ENCODE measurements at places on chromosomes 13 and 19.

GRCh38 chr13:50320271-50320862 lies 305.1 kb downstream of the KCNRG start:
- DNase-seq = no peak

DNA sequence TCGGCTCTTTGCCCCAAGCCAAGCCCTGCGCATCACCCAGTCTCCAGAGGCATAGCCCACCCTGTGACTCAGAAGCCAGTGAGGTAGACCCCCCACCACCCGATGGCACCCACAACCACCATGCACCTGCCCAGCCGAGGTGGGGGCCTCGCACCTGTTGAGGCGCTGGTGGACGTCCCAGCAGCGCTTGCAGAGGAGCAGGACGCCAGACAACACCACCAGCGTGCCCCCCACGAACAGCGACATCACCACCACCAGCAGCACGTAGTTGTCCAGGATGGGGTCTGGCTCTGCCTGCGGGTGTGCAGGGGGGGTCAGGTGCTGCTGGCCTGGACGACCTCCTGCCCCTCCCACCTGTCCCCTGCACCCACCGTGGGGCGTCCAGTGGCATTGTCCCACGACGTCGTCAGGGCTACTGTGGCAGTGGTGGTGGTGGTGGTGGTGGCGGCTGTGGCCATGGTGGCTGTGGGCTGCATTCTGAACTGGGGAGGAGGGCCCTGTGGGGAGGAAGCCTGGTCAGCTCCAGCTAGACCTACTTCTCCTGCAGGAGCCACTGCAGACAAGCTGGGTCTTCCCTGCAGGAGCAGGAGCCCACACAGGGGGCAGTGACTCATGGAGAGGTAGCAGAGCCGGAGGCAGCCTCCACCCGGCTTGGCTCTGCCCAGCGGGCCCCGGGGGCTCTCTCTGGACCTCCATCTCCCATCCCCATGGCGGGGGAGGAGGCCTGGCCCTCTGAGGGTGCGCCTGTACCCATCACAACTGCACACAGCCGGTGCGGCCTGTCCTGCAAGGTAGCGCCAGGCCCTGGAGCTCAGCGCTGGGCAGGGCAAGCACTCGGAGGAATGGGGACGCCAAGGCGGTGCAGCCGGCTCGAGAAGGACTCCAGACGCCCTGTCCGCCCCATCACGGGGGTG lies 1.9 kb downstream of the CBARP start:
- DNase-seq = no peak

GRCh38 chr13:112062571-112063570 lies 4.1 kb upstream of the SOX1 start:
- DNase-seq = no peak

- no peak for DNase-seq
These were observed 38.4 kb downstream of the PCDH8 start for GRCh38 chr13:52810011-52810410.

DNA sequence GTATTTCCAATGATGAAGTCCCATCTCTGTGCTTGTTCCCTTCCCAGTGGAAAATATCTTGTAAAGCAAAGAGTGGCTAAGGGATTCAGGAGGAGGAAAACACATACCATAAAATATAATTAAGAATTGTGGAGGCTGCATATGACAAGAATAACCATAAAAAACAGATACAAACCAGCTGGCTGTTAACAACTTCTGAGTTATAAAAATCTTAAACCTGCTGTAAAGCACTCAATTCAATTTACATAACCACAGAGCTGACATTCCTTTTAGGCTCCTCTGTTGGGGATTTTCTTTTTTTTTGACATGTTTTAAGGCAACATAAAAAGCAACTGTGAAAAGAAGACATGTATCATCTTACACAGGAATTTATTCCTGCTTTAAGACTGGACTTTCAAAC lies 207.6 kb downstream of the DACH1 start:
- no peak for DNase-seq

DNA sequence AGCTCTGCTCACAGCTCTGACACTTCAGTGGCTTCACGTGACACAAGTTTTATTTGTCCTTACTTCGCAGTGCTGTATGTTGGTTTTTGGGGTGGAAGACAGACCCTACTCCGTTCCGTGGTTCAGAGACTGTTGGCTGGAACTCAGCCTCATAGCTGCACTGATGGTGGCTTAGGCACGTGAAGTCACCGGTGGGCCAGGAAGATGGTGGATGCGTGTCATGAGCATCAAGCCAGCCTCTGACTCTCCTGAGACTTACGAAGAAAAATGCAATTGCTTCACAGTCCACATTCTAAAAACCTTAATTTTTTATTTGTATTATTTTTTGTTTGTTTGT lies 161.4 kb upstream of the SOX1 start:
- no peak for DNase-seq

DNA sequence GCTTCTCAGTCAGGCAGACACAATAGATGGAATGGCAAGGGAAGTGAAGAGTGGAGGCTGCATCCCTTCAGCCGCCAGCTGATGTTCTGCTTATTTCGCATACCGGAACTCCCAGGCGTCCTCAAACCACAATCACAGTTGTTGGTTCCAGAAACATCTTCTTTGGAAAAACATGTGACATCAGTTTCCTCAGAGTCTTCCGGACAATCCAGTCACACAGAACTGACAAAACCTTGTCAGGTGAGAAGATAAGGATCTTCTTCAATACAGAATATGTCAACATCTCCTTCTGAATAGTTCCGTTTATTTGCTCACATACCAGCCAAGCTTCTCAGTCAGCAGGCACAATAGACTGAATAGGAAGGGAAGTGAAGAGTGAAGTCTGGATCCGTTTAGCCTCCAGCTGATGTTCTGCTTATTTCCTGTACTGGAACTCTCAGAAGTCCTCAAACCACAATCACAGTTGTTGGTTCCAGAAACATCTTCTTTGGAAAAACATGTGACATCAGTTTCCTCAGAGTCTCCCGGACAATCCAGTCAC lies 45.1 kb upstream of the CEACAM21 start:
- no peak for DNase-seq

GRCh38 chr19:54266133-54266532 lies 9.1 kb upstream of the LILRB5 start:
- peak; percentile 28 for DNase-seq

DNA sequence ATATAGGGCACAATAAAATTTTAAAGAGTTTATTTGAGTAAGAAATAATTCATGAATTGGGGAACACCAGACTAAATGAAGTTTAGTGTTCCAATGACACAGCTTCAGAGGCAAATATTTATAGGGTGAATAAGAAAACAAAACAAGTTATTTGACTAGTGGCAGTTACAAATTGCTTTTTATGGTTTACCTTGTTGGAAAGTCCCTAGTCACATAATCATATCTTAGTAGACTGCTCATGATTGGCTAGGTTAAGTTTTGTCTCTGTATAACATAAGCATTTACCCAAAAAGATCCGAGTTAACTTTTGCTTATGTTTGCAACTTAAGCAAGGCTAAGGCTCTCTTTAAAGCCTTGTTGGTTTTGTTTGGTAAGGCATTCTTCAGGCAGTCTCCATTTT lies 224.7 kb upstream of the MIR17HG start:
- DNase-seq = no peak

DNA sequence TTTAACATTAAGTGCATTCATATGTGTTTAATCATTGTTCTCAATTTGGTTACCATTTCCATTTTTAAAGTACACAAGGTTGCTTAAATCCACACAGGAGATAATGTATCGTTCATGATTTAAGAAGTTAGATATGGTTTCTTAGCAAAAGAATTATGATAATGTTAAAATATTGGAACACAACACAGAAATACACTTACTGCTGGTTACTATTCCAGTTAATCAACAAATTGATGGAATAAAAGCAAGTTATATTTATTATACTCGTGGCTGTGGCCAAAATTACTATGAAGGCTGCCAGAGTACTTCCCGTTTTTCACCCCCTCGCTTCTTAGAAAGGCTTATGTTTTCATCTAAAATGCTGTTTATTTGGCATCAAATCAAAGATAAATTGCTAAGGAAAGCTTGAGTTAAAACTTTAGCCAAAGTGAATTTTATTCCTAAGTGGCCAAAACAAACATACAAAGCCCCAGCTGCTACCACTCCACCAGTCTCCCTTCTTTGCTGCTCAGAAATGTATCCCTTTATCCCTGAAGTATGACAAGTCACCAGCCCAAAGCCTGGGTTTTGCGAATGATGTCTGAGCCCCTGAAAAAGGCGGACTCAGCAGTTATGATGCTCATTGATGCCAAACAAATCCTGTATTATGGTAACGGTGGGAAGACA lies 27.7 kb downstream of the LCP1 start:
- DNase-seq = no peak

GRCh38 chr19:55441692-55442321 lies 1.3 kb downstream of the SHISA7 start:
- DNase-seq = peak; percentile 58

GRCh38 chr19:15445807-15446376 lies 3.9 kb downstream of the WIZ start:
- DNase-seq = no peak

DNA sequence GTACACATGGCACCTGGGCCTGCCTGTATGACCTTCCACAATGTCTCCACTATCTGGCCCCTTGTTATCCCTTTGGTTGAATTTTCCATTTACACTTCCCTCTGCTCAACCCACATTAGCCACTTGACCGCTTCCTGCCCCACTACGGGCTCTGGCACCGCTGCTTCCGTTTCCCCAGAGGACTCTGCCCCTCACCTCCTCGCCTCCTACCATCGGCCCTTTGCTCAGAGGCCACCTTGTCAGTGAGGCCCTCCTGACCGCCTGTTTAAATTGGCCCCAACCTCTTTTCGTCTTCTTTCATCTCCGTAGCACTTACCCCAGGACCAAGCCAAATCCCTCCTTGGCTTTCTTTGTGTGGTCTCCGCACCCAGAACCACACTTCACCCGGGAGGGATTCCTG lies 47.4 kb downstream of the SOX1 start:
- DNase-seq = no peak

- DNase-seq = peak; percentile 3
These were observed 232.0 kb downstream of the B3GLCT start for GRCh38 chr13:31431722-31432137.

DNA sequence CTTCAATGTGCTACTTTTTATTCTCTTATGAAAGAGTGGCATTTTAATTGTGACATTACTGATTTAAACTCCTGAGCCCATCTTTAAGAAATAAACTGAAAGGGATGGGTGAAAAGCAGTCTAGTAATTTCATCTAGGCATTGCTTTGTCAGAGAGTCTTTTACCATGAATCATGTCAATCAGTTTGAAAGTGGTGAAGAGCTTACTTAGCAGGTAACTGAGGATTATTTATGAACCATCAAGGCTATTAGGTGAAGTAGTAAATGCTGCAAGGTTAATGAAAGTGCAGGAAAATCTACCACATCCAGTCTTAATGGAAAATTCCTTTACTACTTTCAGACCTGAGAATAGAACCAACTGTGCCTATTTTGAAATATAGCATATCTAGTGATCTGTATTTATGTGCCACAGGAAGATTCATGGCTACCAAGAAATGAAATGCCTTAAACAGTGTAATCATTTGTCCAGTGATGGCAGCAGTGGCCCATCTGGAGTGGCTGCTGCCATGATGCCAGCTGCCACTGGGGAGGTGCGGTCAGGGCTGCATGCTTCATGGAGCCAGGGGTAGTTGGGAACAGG lies 368.9 kb downstream of the SLITRK6 start:
- DNase-seq = no peak

GRCh38 chr13:99265162-99265800 lies 7.1 kb upstream of the GPR18 start:
- DNase-seq = no peak

- DNase-seq = no peak
These were observed 25.8 kb upstream of the TMEM255B start for GRCh38 chr13:113732961-113733950.

GRCh38 chr19:2607712-2608601 lies 94.5 kb downstream of the GNG7 start:
- DNase-seq = no peak

GRCh38 chr13:83941701-83942335 lies 59.5 kb upstream of the SLITRK1 start:
- no peak for DNase-seq

GRCh38 chr13:25686831-25687470 lies 315.2 kb downstream of the ATP8A2 start:
- DNase-seq = peak; percentile 50

- DNase-seq = no peak
These were observed 2284.7 kb upstream of the PCDH20 start for GRCh38 chr13:63700350-63700749.

GRCh38 chr13:79870123-79870522 lies 389.2 kb downstream of the NDFIP2 start:
- DNase-seq = no peak

- DNase-seq = no peak
These were observed 58.7 kb upstream of the NBEA start for GRCh38 chr13:34883396-34883795.

DNA sequence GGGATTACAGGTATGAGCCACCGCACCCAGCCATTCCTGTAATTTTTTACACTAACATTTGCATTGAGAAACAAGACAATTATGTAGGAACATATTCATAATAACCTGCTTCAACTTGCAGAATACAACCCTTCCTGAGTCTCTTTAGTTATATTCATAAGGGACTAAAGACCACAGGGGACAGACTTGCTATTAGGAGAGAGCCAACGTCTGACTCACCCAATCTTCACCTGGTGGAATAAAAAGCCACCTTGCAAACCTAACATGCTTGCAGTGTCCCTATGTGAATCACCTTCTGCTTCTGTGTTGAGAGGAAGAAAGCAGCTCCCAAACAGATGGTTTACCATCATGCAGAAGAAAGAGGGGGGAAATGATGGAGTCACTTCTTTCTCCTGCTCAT lies 456.1 kb downstream of the PCDH9 start:
- no peak for DNase-seq

DNA sequence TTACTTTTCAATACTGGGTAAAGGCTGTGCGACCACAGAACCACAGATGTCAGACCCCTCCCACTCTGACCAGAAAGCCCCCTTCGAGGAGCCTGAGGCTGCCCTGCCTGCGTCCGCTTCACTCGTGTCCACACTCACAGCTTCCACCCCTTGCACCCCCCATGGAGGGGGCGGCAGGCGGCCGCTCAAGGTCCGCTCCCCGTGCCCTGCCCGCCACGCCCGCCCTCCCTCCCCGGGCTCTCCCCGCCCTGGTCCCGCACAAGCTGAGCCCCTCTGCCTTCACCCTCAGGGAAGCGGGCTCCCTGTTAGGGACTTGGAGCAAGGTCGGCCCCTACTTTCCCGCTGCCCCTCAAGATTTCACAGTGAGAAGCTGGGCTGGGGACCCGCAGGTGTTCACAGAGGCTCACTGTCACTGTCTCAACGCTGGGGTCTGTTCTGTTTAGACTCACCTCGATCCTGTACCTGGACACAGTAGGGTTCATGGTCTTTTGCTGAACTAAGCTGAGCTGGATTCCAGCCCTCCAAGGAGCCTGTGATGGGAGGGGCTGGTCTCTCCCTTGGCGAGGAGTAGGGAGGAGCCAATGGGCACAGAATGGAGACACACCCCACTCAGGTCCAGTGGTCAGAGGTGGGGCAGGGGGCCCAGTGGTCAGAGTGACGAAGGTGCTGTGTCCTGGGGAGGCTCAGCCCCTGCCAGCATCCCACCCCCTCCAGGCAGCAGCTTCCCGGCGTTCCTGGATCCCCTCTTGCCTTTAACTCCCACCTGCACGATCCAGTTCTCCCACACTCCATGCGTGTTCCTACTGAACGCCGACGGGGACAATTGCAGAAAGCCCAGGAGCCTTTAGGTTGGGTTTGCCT lies 69.5 kb downstream of the SPACA7 start:
- DNase-seq = no peak
